Non-pigmented ciliary epithelial cell (primary cell): ENCODE measurements at places on chromosomes 16 and 17.
A peak's percentile ranks its signal among the peaks of the same experiment; 100 is the strongest.

DNA sequence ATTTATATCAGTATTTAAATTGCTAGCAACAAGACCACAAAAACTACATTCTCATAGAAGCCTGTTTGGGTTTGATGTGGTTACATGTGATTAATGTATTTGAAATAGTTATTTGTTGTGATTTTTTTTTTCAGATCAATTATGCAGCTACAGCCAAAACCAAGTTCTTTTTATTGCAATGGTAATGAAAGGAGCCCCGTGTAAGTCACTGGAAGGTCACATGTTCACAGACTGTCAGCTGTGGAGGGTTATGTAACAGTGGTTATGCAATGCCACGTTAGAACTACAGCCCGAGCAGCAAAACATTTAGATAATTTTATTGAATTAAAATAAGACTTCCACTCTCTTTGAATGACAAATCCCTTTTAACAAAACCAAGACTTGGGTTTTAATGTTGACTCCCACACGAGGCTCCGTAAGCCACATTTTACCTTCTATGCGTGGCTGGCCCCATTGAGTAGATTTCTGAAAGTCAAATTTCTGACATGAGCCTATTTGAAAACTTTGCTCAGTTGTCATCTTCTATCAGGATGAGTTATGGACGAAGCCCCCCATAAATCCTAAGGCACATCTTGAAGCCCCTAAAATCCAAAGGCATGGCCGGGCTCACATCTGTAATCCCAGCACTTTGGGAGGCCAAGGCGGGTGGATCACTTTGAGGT lies 41.8 kb upstream of the SEC14L1 start:
- no peak for DNase-seq

GRCh38 chr17:80195671-80196529 lies 24.2 kb downstream of the SGSH start:
- DNase-seq = no peak

DNA sequence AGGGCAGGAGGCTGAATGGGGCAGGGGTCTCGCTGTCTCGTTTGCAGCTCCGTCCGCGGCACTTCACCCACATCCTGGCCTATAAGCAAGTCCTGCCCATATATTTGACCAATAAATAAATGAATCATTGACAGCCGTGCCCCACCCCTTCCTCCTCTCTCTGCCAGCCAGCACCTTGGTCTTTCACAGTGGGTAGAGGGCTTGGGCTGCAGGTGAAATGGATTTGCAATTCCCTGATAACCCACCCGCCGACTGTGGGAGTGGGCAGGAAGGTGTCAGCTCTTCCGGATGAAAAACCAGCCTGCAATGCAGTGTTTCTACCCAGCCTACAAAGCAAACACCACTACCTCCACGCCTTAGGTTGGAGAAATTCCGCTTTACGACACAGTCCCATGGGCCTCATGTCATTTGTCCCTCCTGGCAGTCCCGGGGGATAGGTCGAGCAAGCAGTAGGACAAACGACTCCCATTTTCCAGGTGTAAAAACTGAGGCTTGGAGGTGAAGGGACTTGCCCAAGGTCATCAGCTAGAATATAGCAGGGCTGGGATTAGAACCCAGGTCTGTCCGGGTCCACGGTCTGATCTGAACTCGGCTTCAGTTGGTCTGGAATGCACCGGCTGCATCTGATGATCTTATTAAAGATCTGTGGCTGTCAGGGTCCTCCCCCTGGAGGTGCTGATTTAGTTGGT lies 79.0 kb downstream of the ABCC1 start:
- no peak for DNase-seq

GRCh38 chr17:8826808-8827435 lies 27.8 kb upstream of the MFSD6L start:
- no peak for DNase-seq

- no peak for DNase-seq
Observed at GRCh38 chr16:51877686-51878085, 669.3 kb downstream of the TOX3 start.

DNA sequence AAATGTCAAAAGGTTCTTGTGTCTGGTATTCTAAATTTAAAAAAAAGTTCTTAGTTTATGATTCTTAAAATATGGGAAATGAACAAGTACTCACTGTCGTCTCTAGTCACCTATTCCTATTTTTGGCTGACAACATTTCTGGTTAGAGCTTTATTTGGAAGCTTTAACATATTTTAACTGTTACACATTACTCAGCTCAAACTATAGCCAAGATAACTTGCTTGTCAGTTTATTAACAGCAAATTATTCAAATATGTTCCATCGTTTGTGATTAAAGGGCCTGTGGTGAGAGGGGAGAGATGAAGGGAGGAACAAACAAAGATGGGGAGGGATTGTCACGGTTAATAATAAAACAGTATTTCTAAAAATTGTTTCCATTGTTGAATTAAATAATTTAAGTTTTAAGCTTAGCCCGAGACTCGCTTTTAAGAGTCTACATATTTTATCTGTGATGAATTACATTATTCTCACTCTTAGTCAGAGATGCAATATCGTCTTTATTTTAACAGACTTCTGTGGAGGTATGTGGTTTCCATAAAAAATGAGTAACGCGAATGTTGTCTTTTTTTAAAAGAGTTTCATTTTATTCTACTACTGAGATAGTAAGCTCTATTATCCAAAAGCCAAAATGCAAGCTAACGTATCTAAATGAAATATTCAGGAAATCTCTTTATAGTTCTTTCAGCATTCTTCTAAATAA lies 321.9 kb upstream of the PMFBP1 start:
- no peak for DNase-seq

- no peak for DNase-seq
Observed at GRCh38 chr17:7139400-7139799, 24.8 kb upstream of the ASGR2 start.

- DNase-seq = no peak
Observed at GRCh38 chr16:73347500-73348375, 299.8 kb upstream of the ZFHX3 start.

- DNase-seq = no peak
Observed at GRCh38 chr16:57358086-57358420, 530 bp upstream of the CCL22 start.

- DNase-seq = no peak
Observed at GRCh38 chr17:45675012-45675411, 109.1 kb upstream of the CRHR1 start.

- no peak for DNase-seq
Observed at GRCh38 chr17:66611397-66611796, 223.5 kb upstream of the CACNG5 start.

DNA sequence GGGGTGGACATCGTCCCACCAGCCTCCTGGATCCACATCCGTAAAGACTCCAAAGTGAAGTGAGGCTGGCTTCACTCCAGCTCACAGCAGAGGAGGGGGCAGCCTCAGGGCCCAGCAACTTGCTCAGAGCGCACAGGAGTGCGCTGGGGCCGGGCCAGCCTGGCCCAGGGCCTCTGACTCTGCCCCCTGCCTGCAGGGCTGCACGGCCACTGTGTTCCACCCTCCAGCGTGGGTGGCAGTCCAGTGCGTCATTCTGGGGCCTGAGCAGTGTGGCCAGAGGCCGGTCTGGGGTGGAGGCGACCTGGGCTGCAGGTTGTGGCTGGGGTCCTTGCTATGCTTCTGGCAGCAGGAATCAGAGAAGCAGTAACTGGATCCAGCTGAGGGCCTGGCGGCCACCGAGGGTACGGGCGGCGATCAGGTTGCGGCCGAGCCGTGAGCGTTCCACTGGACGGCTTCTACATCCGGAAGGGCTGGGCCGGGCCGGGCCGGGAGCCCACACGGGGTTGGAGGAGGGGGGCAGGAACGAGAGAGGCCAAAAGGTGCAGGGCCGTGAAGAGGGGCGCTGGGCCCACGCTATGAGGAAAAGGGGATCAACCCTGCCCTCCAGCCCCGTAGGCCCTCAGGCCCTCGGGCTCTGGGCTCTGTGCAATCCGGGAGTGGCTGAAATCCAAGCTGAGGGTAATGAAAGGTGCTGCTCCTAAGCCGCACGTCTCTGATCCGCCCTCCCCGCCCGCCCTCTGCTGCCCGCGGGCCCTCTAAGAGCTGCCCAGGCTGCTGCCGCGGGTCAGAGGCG lies at the start of gene FSCN2:
TSS of gene FSCN2 (plus strand) at position 787 of the 793 bp plus-strand sequence. CDS start 155 bp downstream, outside the sequence.
- no peak for DNase-seq

DNA sequence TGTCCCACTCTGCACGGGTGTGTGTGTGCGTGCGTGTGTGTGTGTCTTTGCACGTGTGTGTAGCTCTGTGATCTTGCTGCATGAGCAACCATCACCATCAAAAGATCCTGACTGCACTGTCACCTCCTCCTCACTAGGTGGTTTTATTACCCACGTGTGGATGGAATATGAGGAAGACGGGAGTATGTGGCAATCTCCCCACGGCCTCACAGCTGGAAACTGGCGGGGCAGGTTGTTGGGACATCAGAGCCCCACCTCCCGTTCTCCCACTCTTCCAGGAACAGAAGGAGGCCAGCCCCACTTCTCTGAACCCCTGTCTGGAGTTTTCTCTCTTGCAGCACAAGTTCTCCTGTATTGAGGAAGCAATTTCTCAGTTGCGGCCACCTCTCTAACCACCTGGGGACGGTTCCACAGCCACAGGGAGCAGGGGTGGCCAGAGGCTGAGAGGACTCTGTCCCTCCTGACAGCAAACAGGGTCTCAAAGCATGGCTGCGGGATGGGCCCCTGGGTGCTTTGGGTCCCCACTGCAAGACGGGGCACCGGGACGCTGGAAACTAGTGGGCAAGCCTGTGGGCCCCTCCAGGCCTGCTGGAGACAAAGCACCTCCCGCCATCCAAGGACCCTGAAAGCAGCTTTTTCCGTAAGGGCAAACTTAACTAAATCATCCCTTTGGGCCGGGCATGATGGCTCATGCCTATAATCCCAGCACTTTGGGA lies 27.9 kb upstream of the ATP2C2 start:
- DNase-seq = no peak

GRCh38 chr17:48527547-48527932 lies 3.3 kb downstream of the HOXB1 start:
- no peak for DNase-seq

DNA sequence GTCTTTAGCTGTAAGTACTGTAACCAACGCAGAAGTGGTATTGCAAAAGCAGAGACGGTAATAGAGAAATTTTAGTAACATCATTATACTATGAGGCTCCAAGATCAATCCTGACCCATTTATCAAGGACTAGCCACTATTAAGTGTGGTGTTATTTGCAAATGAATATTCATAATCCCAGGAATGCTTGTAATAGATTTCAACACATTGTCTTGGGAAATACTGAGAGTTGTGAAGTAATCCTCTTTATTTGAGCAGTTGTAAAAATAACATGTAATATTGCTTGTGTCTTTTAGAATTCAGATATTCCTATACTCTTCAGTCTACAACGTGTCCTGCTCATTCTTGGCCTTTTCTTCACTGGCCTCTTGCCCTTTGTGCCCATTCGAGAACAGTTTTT lies 46.4 kb downstream of the GDPD1 start:
- no peak for DNase-seq

DNA sequence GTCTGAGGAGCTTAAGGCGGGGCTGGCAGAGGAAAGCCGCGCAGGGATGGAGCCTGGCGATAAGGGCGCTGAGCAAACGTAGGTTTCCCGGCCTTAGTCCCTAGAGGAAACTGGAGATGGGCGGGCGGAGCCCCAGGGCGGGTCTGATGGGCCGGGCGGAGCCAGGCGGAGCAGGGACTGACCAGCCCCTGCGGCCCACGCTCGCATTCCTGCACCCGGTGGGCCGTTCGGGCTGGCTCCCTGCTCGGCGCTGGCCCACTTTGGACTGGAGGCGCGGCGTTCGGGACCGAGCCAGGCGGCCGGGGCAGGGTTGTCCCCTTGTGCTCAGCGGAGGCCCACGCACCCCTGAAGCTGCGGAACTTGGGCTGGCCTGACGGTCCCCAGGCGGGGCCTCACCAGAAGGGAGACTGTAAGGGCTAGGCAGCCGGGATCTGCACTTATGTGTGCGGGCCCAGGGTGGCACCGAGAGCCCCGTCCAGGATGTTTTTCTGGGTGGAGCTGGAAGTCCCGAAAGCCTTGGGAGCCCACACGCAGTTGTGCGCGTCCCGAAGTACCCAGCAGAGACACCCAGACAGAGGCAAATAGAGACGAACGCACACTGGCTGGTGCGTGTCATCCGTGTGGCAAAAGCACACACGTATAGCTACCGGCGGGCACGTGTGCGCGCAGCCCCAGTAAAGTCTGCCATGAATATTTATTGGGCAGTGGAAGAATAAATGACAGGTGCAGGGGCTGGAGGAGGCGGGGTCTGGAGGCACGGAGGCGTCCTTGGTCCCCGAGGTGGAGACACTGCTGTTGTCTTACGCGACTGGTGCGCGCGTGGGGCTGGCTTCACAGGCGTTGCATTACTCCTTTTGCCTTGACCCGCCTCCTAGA lies 1.4 kb downstream of the PYDC1 start:
- DNase-seq = peak; percentile 15

- DNase-seq = no peak
Observed at GRCh38 chr16:69561901-69562300, 3.9 kb upstream of the NFAT5 start.

DNA sequence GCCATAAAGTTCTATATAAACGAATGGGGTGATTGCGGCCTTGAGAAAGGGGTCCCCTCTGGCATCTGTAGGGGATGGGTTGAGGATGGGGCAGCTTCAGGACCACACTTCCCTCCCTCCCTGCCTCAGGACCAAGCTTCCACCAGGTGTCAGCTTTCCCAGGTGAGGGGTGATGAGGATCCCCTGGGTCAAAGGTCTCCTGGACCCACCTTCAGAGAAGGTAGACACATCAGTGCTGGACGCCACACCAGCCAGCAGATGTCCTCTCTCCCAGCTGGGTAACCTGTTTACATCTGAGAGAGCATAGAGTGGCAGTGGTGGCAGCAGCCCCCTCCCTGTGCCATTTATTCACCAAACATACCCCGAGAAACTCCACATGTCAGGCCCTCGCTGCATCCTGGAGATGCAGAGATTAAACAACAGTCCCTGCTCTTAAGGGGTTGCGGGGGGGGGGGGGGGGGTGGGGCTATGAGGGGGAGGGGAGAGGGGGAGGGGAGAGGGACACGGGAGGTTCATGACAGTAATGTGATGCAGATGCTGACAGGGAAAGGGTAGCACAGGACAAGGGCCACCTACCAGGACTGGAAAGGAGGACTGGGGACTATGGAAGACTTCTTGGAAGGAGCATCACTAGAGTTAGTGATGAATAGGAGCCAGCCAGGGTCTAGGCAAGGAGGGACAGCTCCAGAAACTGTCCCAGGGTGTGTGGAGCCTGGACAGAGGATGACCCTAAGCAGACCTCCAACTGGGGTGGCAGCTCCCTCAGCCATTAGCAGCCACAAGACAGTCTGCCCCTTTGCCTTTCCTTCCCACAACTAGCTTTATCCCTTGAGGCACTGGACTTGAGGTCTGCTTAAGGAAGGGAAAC lies 5.0 kb downstream of the PROCA1 start:
- no peak for DNase-seq

GRCh38 chr16:13944816-13945215 lies 24.9 kb downstream of the ERCC4 start:
- DNase-seq = no peak

DNA sequence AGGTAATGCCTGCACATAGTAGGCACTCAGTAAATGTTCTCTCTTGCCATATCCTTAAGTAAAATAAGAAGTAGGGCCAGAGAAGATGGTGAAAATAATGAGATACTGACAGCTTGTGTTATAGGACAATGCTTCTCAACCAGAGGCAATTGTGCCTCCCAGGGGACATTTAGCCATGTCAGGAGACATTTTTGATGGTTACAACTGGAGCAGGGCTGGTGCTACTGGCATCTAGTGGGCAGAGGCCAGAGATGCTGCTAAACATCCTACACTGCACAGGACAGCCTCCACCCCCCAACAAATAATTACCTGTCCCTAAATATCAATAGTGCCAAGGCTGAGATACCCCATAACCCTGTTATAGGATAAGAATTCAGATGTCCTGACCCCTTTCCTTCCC lies 1.7 kb downstream of the RAD51D start:
- no peak for DNase-seq
